ENCODE measurements at places on chromosomes 12 and 14.

DNA sequence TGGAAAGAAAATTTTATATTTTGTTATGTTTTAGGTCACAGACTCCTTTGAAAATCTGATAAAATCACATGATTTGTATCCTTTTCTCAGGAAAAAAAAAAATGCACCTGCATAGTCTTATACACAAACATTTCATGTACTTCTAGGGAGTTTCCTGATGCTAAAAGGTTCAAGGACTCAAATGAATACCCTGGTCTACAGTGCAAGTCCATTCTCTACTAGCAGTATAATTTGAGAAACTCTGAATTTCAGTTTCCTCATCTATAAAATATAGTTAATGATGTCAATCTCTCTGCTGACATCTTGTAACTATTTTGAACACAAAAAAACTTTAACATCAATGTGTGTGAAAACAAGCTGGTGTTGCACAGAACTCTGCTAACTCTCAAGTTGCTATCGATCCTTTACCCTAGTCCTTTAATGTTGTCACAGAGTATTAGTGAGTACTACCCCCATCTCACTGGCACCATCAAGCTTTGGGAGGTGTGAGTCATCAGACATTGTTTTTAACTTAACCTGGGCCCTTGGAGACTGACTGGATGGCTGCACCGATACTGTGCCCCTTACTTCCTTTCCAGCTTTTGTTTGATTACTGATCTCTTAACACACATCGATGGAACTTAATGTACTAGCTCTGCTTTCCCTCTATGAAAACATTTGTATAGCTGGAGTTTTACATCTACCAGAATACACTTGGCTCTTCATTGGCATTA lies 251.9 kb upstream of the SOX5 start:
- no peak for DNase-seq

GRCh38 chr12:50690925-50691324 lies 73.0 kb upstream of the ATF1 start:
- DNase-seq, result no peak

GRCh38 chr12:109477185-109477962 lies at the start of the genes KCTD10 and UBE3B:
Gene KCTD10, minus strand, starts transcription at chr12:109477300. Its CDS starts 38 bp downstream, at chr12:109477262.
Gene UBE3B, plus strand, starts transcription at chr12:109477634. Its CDS starts 5,918 bp downstream, at chr12:109483552.
- peak; percentile 89 for DNase-seq

DNA sequence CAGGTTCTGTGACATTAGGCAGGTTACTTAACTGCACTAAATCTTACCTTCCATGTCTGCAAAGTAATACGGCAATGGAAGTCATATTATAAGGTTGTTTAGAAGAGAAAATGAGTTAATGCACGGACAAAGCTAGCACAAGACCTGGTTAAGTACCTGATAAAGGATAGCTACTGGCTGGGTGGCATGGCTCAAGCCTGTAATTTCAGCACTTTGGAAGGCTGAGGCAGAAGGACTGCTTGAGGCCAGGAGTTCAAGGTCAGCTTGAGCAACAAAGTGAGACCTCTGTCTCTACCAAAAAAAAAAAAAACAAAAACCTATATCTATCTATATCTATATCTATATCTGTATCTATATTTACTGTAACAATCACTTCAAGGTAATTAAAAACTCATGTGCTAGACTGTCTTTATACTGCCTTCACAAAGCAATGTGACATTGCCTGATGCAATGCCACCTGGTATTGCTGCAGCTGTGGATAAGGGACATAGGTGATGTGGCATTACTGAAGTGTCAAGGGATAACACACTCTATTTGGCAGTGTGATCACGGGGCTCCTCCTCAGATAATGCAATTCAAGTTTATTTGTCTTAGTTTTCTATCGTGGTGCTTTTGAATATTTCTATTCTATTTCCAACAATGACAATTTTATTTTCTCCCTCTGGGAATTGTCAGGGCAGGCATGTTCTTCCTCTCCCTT lies 107.1 kb downstream of the PAX9 start:
- no peak for DNase-seq
